ENCODE measurements at places on chromosomes 13 and 19. TPM values are rescaled to one million over a fixed set of nuclear protein-coding genes. Genes with fewer than 3 reads are reported as not detected.

GRCh38 chr13:88063741-88064140 is 392.6 kb downstream of the SLITRK5 start:
- H3K4me3 ChIP-seq = no peak overlapping the region
- no peaks in the 10 kb centered on the region for H3K36me3 ChIP-seq
- no peaks in the 10 kb centered on the region for H3K27me3 ChIP-seq
- no peak for DNase-seq
- H3K27ac ChIP-seq = no peak overlapping the region

DNA sequence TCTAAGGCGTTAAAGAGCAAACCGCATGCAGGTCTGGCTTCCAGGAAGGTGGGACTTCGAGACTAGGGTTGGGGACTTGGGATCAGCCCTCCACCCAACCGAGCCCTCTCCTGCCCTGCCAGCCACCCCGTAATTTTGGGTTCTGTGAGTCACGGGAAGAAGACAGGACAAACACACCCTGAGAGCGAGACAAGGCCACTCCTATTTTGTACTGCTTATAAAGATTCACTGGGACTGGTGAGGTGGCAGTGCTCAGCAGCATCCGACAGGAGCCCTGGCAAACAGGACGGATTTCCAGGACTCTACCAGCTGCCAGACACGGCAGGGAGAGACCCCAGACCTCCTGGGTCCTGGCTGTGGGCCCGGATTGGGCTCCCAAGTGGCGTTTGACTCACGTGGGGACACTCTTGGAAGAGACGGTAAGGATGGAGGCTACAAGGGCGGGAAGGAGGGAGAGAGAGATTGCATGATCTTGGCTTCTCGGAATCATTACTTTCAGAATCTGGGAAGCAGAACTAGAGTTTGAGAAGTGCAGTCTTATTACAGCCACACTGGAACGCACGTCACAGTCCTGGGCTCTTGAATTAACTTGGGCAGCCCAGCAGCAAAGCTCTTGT is at the start of gene C5AR2:
Gene C5AR2 (plus strand): TSS at position 245 of the 617 bp plus-strand sequence. CDS start 8,625 bp downstream, outside the sequence.
- no peak within 1 kb of the TSS for H3K4me3 ChIP-seq
- H3K27me3 ChIP-seq = no peaks in the 10 kb centered on the region

- H3K4me3 ChIP-seq = no peak overlapping the region
- H3K36me3 ChIP-seq = no peaks in the 10 kb centered on the region
- peaks cover 16% of the 10 kb centered on the region for H3K4me1 ChIP-seq
- DNase-seq = no peak
- H3K27me3 ChIP-seq = peaks cover 35% of the 10 kb centered on the region
Observed at GRCh38 chr19:45778010-45778661, 4.2 kb downstream of the DMPK start.

- H3K27ac ChIP-seq = no peak overlapping the region
- no peak overlapping the region for H3K4me3 ChIP-seq
- no peaks in the 10 kb centered on the region for H3K36me3 ChIP-seq
- DNase-seq = peak; percentile 63
- peaks cover 3% of the 10 kb centered on the region for H3K27me3 ChIP-seq
Observed at GRCh38 chr13:79679334-79679733, 198.4 kb downstream of the NDFIP2 start.

GRCh38 chr13:27929868-27930267 is 10.1 kb downstream of the PDX1 start:
- peaks cover 7% of the 10 kb centered on the region for H3K36me3 ChIP-seq
- no peak overlapping the region for H3K27ac ChIP-seq
- H3K4me3 ChIP-seq = no peak overlapping the region
- peaks cover 13% of the 10 kb centered on the region for H3K4me1 ChIP-seq
- peaks cover 68% of the 10 kb centered on the region for H3K27me3 ChIP-seq
- DNase-seq = no peak

LPAR6 gene
- 50.3 TPM for total RNA-seq
